ENCODE measurements at places on chromosomes 12 and 14.

GRCh38 chr12:88052686-88053085 lies 23.5 kb upstream of the C12orf50 start:
- no peak for DNase-seq

DNA sequence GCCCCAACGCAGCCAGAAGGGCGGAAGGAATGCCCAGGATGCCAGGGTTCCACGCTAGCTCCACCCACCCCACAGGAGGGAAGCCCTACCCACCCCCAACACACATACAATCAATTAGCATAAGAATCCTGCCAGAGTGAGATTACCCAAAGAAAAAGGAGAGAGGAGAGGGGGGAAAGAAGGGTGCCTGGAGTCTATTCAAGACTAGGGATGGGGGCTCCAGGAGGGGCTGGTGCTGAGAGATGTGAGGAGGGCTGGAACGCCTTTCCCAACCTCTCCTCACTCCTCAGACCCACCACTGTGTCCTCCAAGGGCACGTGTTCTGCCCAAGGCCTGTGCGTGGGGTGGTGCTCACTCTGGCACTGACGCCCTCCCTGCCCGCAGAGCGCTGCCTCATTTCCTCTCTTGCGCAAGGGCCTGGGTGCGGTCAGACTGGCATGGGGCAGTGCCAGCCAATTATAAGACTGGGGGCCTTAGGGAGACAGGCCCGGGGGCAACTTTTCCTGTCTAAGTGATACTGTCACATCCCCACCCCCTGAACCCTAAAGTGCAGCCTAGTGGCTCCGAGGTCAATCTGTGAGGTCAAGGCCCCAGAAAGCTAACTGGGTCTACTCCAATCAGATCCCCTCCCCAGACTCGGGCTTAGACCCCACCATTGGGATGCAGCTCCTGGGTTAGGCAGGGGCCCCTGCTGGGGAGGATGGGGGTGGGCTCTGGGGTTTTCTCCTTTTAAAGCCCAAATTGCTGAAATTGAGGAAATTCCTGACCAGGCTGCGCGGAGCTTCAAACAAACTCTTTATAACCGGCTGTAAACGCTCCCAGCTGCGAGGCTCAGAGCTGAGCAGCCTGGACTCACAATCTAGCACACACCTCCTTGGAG lies 10.2 kb upstream of the ITGB7 start:
- DNase-seq: peak; percentile 86

GRCh38 chr14:64438181-64438841 lies 27.0 kb upstream of the AKAP5 start:
- DNase-seq: peak; percentile 53

DNA sequence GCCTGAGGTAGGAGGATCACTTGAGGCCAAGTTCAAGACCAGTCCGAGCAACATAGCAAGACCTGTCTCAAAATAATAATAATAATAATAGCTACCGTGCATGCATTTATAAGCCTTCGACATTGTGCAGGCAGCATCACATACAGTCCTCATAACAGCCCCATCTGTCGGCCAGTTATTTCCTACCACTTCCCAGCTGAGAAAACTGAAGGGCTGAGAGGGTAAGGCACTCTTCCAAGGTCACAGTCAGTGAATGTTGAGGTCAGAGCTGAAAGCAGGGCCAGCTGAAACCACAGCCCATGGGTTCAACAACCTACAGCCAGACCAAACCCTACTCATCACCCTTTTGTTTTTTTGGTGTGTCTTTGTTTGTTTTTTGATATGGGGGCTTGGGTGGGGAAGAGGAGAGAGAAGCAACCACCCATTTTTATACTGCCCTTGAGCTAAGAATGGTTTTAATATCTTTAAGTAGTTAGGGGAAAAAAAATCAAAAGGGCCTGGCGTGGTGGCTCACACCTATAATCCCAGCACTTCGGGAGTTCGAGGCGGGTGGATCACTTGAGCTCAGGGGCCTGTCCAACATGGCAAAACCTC lies 16.8 kb upstream of the ITPK1 start:
- no peak for DNase-seq
